Activated CD4-positive, alpha-beta T cell treated with anti-CD3 and anti-CD28 coated beads for 4 hours (primary cell): ENCODE measurements at places on chromosomes 3 and 15.

DNA sequence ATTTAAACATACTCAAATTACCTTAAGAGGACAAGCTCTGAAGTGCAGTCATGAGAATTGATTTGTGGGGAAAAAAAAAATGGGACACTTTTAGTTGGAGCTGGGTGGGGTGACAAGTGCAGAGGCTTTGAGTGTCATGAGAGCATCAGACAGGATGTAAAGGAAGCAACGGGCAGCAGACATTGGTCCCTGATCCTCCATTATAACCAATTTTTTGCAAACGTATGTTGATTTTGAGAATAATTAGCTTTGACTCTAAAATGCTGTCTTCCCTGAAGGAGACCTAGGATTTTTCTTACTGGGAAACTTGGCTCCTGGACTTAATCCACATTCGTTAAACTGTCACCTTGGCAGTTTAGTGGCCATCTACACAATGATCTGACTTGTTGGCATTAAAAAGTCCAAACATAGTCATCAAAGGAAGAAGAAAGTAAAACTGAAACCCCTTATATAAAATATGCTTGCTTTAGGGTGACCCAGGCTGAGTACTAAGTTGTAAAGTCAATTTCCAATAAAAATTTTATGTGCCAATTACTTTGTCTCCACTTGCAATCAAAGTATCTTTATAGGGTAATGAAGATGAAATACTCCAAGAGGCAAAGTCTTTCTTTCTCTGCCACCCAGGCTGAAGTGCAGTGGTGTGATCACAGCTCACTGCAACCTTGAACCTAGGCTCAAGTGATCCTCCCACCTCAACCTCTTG, 45.6 kb downstream of the BCL2L10 start:
- DNase-seq, result no peak

DNA sequence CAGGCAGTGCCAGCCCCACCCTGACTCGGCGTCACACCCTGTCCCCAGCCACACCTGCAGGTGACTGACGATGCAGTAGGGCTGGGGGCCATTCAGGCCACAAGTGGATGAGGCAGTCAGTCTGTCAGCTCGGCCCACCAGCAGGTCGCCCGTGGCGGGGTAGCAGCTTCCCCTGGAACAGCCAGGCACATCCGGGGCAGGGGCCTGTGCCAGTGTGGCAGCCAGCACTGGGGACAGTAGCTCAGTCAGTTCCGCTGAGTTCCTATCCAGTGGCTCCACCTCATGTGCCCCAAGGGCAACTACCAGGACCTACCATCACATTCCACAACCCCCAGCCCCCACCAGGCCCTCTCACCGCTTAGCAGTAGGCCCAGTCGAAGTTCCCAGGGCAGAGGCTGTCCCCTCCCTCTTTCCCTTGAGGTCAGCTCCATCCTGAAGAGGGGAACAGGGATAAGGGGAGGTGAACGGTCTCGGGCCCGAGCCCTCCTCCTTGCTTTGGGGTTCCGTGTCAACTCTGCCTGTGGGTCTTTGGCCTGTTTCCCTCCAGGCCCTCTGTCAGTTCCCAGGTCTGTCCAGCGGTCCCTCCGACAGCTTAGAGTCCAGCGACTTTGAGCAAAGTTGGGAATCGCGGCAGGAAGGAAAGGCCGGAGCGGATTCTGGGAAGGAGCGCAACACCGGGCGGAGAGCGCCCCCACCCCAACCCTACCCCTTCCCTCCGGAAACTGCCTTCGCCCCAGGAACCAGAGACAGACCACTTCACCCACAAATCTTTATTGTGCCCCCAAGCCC, at the start of gene LAMB2:
Gene LAMB2, minus strand, starts transcription at position 614 of the 789 bp plus-strand sequence. Its CDS starts 183 bp downstream, at position 431.
- DNase-seq, result no peak

GRCh38 chr15:85499371-85499887, 119.0 kb downstream of the AKAP13 start:
- DNase-seq, result no peak

GRCh38 chr15:36039996-36040572, 494.1 kb upstream of the DPH6 start:
- DNase-seq, result no peak

GRCh38 chr3:172799246-172799645, 48.7 kb downstream of the ECT2 start:
- DNase-seq, result no peak

DNA sequence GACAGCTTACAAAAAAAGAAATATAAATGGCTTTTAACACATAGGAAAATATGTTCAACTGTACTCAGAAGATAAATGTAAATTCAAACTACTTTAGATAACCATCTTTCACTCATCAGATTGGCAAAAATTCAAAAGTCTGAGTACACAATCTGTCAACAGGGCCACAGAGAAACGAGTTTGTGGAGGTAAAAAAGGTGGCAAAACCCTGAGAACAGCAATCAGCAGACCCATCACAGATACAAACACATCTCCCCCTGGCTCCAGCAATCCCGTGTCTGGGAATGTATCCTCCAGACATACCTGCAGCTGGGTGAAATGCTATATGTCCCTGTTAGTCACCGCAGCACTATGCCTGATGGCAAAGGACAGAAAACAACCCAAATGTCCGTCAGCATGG, 149.5 kb downstream of the OSBPL10 start:
- DNase-seq, result no peak

- DNase-seq, result no peak
Measured at GRCh38 chr3:38332201-38332600, 14.4 kb upstream of the XYLB start.

DNA sequence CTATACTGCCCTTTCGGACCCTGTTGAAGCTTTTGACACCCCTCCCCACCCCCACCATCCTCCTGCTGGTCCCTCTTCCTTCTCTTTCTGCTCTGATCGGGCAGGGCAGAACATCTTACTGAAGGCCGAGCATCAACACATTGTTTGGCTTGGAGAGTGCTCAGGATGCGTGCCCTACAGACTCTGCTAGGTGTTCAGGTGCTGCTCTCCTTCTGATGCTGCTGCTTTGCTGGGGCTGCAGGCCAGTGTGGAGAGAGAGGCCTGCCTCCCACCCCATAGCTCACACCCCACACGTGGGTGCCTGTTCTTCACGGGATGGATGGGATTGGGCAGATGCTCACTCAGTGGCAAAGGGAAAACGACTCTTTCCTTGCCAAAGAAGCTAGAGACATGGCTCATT, 89.8 kb upstream of the ONECUT1 start:
- DNase-seq, result no peak

GRCh38 chr15:57867970-57868798, 161.7 kb downstream of the POLR2M start:
- DNase-seq, result no peak

- DNase-seq, result peak; percentile 44
Measured at GRCh38 chr3:192566706-192567290, 160.5 kb downstream of the FGF12 start.

DNA sequence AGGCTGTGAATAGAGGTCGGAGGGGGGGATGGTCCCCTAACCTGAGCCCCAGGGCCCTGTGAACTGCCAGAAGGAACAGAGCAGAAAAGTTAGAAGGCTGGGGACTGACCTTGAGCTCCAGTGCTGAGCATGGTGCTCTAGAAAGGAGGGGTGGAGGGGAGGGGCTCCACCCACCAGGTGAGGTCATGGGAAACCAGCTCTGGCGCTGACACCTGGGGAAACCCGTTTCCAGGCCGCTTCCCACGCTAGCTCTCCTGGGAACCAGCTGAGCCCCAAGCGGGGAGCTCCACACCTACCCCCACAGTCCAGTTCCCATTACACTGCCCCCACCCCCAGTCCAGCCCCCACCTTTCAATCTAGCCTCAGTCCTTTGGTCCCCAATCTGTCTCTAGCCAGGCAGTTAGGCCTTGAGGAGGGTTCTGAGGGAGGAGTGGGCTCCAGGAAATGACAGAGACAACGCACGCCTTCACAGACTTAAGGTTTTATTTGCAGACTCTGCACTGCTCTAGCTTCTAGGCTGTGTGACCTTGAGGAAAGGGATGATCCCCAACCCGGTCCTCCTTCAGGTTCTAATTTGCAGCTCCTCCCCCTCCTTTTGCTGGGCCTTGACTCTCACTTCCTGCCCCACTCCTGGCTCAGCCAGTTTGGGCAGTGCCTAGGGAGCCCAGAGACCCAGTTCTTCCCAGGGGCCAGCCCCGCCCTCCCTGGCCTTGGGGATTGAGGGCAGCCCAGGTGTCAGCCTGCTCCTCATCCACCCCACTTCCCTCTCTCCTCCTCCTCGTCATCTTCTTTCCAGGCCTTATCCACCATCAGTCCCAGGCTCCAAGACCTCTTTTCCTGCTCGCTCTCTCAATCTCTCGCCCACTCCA, 2.1 kb downstream of the RHOV start:
- DNase-seq, result peak; percentile 51

DNA sequence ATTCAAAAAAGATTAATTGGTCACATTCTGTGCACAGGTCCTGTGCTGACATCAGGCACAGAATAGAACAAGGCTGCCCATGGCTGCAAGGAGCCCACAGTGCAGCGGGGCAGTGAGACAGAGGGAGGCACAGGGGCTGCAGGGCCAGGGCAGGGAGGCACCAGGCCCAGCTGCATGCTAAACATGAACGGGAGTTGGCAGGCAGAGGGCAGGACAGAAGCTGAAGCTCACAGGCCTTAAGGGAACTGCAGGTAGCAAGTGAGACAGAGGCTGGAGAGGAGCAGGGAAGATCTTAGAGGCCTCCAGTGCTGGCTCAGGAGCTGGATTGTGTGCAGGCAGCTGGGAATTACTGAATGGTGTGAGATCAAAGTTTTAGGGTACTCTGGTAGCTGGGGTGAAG, 26.2 kb downstream of the IDH3A start:
- no peak for DNase-seq

DNA sequence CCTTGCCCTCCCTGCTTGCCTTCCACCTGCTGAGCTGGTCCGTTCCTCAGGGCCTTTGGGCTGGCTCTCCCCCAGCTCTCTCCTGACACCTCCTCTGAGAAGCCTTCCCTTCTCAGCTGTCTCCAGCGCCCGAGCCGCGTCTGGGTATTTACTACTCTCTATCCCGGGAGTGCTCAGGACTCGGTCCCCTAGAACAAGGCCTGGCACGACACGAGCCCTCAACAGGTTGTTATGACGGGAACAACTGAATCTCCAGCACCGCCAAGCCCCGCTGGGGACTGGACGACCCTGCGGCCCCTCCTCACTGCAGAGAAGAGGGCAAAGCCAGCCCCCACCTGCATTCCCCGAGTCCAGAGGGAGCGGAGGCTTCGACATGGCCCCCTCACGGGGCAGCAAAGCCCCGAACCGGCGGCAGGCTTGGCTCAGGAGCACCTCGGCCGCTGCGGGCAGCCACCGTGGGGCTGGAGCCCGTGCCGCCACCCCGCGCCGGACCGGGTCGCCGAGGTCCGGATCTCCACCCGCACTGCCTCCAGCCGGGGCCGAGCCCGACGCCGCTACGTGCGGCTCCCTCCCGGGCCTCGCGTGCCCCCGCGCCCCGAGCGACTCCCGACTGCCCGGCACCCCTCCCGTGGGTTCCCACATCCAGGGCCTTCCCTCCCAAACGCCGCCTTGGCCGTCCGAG, 792 bp downstream of the TPRA1 start:
- peak; percentile 15 for DNase-seq

GRCh38 chr15:49721091-49721490, 100.2 kb downstream of the DTWD1 start:
- DNase-seq, result no peak

GRCh38 chr15:80906159-80906766, 83.4 kb downstream of the MESD start:
- no peak for DNase-seq

DNA sequence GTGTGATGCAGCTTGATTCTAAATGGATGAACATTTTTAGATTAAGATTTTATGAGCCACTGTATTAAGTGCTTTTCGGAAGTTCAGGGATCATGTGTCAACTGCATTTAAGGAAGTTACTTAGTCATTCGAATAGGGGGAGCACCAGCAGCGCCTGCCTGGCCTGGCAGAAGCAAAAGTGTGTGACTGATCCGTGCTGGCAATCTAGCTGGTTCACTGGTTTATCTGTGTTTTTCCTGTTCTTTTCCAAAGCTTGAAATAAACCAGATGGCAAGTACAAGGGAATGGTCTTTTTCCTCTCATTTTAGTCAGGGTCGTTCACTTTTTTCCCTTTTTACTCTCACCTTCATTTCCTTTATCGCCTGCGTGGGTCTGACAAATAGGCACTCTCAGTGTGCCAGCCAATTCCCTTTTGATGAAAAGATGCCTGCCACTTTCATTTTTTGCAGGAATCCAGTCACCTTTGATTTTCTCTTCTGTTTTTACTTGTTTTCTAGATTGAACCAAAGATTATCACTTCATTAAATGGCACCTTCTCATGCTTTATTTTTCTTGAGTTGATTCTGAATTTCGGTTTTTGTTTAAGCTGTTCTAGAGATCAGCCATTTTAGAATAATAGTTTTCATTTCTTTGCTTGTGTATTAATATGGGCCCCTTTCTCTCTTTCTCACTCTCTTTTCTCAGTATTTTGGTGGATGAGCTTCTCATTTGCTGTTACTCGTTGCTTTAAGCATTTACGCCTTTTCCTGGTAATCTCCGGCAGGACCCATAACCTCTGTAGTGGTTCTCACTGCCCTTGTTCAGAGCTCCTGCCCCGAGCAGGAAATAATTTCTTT, 2.8 kb downstream of the ABHD2 start:
- DNase-seq, result peak; percentile 44

DNA sequence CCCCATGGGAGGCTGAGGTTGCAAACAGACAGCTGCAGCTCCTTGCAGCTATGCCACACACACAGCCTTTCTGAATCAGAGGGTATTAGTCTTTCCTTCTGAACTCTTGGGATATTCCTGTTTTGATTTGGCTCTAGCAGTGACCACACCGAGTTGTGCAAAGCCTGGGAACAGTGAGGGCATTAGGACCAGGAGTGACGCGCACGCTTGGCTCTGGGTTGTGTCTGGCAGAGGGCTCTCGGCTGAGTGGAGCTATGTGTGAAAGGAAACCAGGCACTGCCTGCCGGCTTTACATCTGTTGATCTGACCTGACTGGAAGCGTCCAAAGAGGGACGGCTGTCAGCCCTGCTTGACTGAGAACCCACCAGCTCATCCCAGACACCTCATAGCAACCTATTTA, at the start of gene GALNT15:
Gene GALNT15, plus strand, starts transcription at position 292 of the 400 bp plus-strand sequence. CDS start 472 bp downstream, outside the sequence.
- no peak for DNase-seq

- DNase-seq, result no peak
Measured at GRCh38 chr3:11131371-11131770, 22.9 kb upstream of the HRH1 start.

DNA sequence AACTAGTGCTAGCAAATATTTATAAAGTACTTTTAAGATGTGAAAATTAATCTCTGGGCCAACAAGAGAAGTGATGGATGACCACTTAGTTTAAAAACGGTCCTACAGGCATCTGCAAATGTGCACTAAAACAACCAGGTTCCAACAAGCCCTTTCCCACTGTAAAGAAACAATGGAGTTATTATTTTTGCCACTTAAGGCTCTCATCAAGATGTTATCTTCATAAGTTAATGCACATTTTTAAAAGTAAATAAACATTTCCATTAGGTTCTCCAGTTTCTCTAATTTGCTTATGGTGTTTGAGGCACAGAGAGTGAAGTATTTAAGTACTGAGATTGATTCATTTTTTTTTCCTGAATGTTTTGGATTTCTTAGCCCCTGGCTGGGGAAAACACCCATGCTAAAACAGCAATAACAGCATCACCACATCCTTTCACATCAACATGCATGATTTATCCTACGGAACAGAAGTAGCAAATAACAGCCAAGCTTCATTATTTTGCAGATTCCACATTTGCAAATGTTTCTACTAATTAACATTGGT, 20.8 kb downstream of the ABI3BP start:
- DNase-seq, result no peak
